CD4-positive, alpha-beta T cell treated with Interleukin-17A for 4 hours (primary cell): ENCODE measurements at places on chromosomes 16 and 17.

GRCh38 chr16:86052115-86052670 is 153.2 kb downstream of the IRF8 start:
- DNase-seq: no peak

DNA sequence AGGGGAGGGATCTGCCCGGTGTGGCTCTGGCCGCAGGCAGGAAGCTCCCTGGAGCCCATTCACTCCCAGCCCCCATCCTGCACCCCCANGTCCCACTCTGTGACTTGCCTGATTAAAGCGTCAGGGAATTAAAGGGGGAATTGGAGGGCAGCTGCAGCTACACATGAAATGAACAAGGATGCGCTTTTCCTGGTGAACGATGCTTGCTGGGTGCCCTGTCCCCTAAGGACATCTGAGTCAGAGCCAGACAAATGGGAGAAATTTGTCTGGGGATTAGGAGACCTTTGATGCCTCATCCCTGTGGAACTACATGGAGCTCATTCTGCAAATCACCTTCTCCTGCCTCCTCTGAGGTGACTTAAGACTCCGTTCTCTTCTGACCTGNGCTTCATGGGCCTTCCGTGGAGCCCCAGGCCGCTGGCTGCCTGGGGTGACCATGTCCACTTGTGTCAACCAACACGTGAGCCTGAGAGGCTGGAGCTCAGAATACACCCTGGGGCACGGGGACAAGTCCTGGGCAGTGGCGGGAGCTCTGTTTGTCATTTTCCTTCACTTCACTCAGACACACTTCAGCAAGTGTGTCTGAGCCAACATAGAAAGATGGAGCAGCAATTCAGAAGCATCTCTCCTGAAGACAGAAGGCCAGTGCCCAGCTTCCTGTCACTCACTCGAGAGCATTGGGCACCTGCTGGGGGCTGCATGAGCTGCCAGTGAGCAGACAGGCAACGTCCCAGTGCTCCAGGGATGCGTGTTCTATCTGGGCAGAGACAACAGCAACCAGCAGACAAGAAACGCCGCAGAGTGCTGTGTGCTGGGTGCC is 54.1 kb downstream of the METRNL start:
- DNase-seq: no peak

DNA sequence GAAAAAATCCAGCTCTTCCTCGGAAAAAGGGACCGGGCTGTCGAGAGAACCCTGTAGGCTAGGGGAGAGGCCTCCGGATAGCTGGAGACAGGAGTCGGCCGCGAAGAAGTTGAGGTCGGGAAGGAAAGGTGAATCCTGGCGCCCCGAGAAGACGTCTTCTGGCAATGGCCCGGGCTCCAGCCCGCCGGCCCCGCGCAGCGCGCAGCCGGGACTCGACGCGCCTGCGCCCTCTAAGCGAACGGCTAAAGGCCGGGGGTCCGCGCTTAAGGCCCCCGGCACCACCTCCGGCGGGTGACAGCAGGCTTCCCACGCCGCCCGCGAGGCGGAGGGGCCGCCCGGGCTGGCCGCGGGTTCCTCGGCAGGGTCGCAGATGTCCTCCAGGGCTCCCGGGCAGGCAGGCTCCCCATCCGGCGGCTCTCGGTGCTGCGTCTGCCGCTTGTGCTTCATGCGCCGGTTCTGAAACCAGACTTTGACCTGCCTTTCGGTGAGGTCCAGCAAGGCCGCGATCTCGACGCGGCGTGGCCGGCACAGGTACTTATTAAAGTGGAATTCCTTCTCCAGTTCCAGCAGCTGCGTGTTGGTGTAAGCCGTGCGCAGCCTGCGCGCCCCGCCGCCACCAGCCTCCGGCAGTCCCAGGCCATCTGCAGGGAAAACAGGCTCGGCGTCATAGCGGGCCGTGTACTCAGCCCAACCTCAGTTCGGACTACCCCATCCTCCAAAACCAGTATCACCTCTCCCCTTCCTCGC is 1.6 kb downstream of the HOXB2 start:
- DNase-seq: peak; percentile 72

DNA sequence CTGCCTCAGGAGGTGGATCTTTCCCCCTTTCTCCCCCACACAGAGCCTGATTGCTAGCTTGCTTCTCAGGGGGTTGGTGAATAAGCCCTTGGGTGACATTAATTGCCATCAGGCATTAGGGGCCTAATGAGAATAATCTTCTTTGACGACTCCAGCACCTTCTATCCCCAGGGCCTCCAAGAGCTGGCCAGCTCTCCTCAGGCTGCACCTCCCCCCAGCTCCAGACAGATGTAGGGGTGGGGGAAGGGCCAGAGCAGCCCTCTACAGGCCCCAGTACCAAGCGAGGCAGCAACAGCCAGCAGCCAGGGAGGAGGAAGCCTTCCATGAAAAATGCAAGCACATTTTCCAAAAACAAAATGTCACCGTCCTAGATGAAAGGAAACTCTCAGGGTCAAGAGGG is 1.4 kb upstream of the TMEM132E start:
- no peak for DNase-seq

DNA sequence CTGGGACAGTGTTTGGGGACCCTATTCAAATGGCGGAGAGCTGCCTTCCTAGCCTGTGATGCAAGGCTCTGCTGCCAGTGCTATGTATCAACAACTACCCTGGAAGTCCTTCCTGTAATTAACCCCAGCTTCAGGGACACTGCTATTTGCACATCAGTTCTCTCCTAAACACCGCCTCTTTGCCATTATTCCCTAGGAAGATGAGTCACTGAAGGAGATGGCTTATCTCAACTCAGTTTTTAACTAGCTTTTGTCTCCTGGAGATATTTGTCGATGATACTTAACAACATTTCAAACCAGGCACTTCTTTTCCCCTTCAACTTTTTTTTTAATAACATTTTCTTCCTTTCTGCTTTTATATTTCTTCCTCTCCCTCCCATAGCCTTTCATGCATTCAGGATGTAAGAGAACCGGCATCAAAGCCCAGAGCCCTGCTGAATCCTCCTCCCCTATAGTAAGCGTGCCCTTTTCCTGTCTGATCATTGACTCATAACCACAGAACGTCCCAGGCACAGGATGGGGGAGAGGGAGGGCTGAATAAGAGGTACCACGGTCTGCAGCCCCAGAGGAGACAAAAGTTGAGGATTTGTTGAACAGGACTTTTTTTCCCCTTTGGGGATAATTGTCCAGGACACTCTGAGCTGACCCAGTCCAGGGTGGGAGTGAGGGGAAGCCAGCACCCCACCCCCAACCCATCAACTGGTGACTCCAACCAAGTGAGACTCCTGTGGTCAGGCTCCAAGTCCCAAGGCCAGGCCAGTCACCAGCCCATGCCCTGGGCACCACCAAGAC is 387.8 kb upstream of the SALL1 start:
- no peak for DNase-seq

- DNase-seq: no peak
Observed at GRCh38 chr16:56261656-56262055, 70.4 kb downstream of the GNAO1 start.

DNA sequence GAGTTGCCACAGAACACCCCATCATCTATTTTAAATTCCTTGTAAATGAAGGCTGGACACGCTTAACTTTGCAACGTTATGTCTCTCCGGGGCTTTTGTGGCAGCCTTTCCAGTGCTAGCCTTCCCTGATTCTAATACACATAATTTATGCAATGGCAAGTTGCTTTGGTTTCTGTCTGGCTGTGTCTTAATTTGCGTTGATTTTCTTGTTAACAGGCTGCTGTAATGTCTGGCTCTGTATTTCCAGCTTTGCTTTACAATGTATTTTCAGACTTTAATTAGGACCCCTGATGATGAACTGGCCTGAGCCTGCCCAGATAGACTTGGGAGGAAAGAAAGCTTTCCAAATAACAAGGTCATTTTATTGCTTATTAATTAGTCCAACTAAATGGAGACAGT is 30.3 kb downstream of the ARSG start:
- DNase-seq: no peak

DNA sequence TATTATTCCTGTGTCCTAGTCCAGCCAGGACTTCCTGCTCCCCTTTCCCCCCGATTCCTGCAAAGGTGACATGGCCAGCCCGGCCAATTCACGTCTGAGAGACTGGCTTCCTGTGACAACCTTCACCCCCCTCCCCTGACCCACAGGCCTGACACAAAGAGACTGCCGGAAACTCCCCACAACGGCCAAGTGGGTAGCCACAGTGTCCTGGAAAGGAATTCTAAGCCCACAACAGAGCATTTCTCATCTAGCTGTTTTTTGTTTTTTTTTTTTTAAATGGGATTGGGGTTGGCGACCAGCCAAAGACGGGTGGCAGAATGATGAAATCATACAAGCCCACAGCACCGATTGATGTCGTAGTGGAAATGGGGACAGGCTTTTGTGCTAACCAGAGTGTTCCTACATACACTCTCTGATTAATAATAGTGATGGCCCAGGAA is 2.8 kb upstream of the XAF1 start:
- peak; percentile 60 for DNase-seq

- no peak for DNase-seq
Observed at GRCh38 chr16:77588389-77588788, 133.9 kb upstream of the NUDT7 start.

- DNase-seq: no peak
Observed at GRCh38 chr16:68242926-68243858, 2.0 kb upstream of the PLA2G15 start.

- no peak for DNase-seq
Observed at GRCh38 chr17:28343491-28343932, 8.0 kb downstream of the TNFAIP1 start.

DNA sequence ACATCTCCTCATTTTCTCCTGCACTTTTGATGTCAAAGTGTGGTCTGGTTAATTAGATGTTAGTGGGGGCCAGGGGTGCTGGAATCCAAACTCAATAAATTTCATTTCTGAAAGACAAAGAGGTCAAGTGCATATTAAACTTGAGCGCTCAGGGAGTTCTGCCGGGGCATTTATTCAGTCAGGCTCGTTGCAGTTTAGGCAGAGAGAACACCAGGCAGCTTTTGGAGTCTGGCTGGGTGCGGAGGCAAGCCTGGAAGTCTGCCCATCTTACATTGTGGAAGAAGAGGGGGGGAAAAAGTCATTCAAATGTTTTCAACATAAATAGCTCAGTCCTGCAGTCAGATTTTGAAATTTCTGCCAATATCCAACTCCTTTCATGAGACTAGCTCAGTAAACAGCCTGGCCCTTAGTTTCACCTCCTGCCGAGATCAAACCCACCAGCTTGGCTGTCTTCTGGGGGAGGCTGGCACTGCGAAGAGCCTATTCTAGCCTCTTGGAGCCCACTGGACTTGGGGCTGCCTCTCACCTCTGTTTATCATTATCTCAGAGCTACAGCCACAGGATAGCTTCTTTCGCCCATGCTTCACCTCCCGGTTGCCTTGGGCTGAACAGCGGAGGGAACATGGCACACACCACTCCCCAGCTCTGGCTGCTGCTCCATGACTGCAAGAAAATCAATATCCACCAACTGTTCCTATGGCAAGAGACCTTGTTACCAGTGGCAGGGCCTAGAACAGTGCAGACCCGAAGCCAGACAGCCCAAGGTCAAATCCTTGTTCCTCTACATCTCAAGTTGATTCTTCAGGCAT is 177.4 kb upstream of the CDH5 start:
- DNase-seq: no peak

- no peak for DNase-seq
Observed at GRCh38 chr17:40558300-40558889, 6.9 kb downstream of the CCR7 start.

DNA sequence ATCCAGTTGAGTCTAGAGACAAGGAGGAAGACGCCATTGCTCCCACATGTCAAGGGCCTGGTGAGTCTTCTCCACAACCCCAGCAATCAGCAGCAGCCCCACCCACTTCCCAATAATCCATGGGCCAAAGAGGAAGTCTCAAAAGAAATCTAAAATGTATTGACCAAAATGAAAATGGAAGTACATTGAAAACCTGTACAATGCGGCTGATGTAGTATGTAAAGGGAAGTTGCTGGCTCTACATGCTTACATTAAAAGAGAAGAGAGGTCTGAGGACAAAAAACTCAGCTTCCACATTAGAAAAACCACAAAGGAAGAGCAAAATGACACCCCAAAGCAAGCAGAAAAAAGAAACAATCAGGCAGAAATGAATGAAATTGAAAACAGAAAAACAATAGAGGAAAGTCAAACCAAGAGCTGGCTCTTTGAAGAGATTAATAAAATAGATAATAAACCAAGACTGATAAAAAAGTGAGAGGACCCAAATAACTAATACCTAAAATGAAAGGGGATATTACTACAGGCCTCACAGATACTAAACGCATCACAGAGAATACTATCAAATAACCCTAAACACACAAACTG is 100.6 kb upstream of the METRNL start:
- DNase-seq: peak; percentile 21

- no peak for DNase-seq
Observed at GRCh38 chr16:2691491-2692248, 9.3 kb downstream of the KCTD5 start.

DNA sequence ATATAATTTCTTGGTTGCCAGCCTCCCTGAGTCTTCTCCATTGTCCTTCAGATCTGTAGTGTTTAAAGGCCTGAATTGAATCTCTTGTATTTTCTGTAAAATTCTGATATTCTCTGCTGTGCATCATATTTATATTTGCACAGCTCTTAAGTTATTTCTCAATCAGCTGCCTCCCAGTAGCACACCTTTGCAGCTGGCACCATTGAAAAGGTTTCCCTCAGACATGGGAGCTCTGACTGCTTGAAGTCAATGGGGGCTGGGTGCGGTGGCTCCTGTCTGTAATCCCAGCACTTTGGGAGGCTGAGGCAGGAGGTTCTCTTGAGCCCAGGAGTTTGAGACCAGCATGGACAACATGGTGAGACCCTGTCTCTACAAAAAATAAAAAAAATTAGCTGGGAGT is 40.4 kb downstream of the PITPNC1 start:
- DNase-seq: no peak

DNA sequence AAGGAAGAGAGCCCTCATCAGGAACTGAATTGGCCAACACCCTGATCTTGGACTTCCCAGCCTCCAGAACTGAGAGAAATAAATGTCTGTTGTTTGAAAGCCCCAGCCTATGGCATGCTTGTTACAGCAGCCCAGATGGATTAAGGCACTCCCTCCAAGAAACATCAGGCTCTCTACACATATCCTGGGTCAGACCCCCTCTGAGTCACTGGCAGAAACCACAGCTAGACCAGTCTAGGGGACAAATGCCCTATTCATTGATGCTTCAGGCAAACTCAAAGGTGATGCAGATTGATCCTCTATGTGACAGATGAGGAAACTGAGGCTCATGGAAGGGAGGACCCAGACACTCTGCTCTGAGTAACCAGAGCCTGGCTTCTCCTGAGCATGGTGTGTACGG is 116.8 kb downstream of the WSCD1 start:
- DNase-seq: no peak

DNA sequence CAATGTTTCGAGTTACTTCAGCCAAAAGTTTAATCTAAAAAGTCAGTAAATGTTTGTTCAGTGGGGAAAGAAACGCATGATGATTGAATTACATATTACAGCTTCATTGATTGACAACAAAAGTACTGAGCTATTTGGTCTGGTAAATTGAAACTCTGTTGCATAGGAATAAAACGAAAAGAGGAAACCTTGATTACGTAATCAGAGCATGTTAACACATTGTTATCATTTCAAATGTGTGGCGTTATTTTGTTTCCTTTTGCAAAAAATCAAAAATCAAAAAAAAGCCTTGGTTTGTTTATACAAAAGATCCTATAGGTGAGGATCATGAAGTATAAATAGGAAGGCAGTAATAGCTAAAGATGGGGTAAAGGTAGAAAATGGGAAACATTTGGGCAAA is 19.5 kb upstream of the CA10 start:
- no peak for DNase-seq

GRCh38 chr16:20874088-20874581 is 26.0 kb downstream of the DCUN1D3 start:
- no peak for DNase-seq
